ENCODE measurements at places on chromosomes 12 and 14.
A peak's percentile ranks its signal among the peaks of the same experiment; 100 is the strongest.

- DNase-seq, result peak; percentile 86
Measured at GRCh38 chr14:89849931-89850330, 104.6 kb downstream of the EFCAB11 start.

DNA sequence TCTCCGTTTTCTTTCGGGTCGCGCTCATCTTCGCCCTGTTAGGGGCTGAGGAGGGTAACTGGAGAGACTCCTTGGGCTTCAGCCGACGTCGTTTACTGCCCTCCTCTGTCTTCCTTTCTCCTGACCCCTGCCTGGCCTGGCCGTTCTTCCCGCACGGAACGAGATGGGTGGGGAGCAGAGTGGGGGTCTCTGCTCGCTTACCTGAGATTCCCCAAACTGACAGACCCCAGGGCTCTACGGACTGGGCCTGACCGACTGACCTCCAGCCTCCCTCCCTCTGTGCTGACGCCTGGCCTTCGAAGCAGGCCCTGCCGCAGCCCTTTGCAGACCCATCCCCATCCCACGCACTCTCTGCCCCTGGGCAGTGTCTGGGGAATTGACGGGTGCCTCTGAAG lies 439 bp downstream of the GOLGA5 start:
- DNase-seq, result no peak

DNA sequence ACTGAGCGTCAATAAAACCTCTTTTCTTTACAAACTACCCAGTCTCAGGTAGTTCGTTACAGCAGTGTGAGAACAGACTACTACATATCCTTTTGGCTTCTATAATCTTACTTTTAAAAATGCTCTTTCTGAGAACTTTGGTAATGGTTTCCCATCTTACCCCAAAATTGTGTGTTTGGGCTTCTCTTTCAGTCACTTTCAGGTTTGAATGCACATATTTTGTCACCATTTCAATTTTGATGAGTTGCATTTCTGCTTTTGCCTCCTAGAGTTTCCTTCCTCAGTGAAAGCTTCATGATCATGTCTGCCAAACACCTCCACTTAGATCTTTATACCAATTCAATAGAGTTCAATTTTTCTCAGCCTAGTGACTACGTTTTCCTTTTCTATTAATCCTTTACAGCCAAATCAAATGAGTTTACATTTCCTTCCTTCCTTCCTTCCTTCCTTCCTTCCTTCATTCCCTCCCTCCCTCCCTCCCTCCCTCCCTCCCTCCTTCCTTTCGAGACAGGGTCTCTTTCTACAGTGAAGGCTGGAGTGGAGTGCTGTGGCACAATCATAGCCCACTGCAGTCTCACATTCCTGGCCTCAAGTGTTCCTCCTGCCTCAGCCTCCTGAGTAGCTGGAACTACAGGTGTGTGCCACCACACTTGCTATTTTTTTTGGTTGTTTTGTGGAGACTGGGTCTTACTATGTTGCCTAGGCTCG lies 124.9 kb downstream of the BCAT1 start:
- DNase-seq, result no peak

DNA sequence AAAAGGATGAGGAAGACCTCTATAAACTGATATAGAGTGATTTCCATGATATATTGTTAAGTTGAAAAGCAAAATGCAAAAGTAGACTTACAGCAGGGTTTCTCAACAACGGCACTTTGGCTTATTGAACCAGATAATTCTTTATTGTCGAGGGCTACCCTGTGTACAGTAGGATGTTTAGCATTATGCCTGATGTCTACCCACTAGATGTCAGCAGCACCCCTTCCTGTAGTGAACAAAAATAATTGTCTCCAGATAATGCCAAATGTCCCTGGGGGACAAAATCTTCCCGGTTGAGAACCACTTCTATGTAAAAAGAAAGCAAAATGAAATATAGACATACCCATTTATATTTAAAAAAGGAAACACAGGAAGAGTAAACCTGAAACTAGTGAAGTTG lies 32.4 kb downstream of the ABCD2 start:
- peak; percentile 53 for DNase-seq

DNA sequence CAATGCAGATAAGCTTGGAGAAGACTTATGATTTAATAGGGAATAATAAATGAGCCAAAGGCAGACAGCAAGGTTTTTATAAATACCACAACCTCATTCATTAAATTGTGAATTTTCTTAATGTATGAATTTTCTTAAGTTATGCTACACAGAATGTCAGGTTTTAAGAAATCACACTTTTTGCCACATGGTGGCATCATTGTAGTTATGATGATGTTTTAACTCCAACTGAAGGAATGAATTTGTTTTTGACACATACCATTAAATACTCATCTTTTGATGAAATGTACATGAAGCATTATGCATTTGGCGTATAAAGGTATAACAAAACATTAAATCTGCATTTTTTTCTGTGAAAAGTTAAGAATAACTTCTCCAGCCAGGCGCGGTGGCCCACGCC lies 524.1 kb upstream of the FBXO33 start:
- no peak for DNase-seq

GRCh38 chr12:45727980-45728629 lies 1.4 kb upstream of the ARID2 start:
- DNase-seq, result no peak

GRCh38 chr14:91065266-91065665 lies 4.8 kb upstream of the RPS6KA5 start:
- no peak for DNase-seq

- DNase-seq, result no peak
Measured at GRCh38 chr12:112850383-112850782, 56.4 kb upstream of the OAS1 start.

DNA sequence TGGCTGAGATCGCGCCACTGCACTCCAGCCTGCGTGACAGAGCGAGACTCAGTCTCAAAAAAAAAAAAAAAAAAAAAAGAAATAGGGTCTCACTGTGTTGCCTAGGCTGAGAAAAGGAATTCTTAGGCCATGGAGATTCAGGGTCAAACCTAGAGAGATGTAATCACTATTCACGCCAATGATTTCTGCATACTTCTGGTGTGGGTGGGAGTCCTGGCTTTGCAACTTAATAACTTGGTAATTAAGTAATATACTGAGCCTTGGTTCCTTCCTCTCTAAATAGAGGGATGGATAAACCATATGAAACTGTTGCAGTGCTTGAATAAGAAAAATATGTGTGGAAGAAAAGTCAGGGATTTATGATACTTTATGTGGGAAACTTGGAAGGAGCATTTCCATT lies 2.7 kb downstream of the ZNF410 start:
- DNase-seq, result no peak

GRCh38 chr12:70948976-70949336 lies 28.4 kb upstream of the PTPRR start:
- DNase-seq, result peak; percentile 40

GRCh38 chr12:66623455-66623854 lies 55.4 kb downstream of the GRIP1 start:
- peak; percentile 17 for DNase-seq

GRCh38 chr12:25725931-25726330 lies 172.8 kb upstream of the LMNTD1 start:
- peak; percentile 88 for DNase-seq

DNA sequence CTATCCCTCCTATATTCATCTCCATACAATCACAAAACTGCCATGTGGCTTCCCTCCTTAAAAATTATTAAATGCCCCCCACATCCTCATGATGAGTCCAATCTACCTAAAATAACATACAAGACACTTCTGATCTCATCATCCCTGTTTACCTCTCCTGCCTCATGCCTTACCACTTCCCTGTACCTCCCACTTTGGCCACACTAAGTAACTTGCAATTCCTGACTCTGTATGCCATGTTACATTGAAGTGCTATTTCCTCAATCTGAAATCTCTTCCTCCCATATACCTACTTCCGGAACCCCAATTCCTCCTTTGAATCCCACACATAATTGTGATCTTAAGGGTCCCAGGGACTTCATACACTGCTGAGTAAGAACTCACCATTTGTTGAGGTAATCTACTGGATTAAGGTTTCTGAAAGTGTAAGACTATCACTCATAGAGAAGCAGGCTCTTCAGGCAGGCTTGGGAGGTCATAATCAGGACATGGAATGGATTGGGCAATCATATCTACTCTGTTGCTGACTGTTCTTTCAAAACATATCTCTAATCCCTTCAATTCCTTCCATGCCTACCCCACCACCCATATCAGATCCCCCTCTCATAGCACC lies 117.6 kb upstream of the PLEKHG7 start:
- DNase-seq, result peak; percentile 24

GRCh38 chr12:131938082-131938481 lies 9.0 kb downstream of the PUS1 start:
- DNase-seq, result no peak
